ENCODE measurements at places on chromosomes 2 and 18.

- DNase-seq = no peak
Measured at GRCh38 chr18:40868110-40868858, 1086.8 kb upstream of the PIK3C3 start.

DNA sequence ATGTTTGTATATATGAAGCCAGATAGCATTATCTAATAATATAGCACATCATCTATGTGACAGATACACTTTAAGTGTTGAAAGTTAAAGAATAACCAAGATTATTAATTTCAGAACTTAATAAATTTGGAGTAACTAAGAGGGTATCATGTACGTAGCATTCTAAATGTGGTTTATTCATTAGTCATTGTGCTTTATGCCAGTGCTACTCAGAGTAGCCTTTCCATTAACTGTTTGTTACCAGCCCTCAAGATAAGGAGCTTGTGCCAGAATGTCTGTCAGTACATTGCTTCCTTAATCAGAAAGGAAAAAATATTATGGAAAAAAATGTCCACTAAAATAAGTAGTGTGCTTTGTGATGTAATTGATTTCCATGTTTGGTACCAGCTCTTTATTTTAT is 94.9 kb upstream of the TWSG1 start:
- DNase-seq = no peak

DNA sequence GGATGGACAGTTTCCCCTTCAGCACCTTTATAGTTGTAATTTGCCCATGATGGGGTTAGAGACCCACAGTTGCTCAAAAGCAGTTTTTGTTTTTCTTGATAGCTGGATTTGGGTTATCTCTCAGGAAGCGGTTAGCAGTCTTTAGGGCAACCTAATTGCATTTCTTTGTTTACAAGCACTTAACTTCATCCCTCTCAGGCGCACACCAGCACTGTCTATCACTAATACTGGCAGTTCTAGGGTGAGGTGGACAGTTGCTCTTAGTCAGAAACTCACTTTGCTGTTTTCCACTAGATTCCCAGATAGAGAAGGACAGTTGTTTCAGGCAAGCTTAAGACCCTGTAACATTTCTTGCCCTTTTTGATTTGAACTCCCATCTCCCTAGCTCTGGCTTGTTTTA is 146.0 kb downstream of the AGAP1 start:
- no peak for DNase-seq

DNA sequence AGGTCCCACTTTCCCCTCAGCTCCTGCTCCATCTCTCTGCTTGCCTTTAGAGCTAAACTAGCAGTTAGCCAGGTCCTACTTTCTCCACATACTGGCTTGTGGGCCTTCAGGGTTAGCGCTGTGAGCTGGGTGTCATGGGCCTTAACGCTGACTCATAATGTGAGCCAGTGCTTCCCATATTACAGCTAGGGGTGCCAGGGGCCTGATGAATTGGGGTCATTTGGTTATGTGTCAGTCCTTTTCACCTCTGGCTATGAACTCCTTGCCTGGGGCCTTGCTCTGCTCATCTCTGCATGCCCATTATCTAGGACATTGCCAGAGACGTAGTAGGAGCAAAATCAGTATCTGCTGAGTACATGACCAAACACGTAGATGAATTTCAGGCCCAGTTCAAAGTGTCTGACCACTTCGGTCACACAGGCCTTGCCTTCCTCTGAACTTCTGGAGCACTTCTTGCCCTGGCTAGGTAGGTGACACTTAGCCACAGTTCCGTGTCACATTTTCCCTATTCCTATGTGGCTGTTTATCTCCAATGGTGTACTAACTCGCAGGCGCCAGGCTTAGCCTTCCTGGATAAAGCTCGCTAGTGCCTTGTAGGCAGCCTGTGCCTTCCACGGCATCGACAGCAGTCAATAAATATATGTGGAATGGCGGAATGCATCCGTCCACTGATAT is 103.2 kb upstream of the SIX3 start:
- no peak for DNase-seq

DNA sequence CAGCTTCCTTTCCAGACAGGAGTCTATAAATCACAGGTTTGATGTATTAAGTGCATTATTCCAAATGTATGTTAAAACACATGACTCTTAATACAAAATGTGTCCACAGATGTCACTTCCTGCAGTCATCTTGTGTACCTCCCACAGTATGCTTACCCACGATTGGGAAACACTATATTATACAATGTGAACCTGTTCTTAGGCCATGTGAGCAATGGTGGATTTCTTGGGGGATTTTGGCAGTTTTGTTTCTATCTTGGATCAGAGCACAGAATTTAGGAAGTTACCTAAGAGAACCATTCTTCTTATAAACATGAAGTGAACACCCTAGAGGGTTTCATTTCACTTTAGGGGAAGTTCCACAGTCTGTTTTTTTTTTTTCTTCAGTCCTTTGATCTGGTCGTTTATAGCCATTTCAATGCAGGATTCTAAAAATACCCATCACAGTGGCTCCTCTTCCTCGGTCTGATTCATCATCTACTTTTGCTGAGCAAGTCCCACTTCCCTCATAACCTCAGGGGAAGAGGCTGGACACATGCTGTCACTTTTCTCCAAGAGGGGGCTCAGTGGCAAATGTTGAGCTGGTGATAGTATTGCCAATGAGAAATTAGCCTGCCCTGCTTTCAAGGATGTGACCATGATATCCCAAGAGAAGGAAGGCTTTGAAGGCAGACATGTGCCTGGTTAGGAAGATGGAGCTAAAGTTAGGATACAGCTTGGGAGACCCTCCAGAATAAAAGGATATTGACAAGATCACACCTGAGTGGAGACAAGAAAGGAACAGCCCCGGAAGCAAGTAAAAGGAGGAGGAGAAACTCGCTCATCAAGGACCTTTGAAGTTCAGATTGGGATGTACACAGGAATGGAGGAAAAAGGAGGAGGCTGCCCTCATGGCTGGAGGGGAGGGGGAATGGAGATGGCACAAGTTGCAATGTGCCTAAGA is 22.6 kb downstream of the PLEK start:
- no peak for DNase-seq

- DNase-seq = no peak
Measured at GRCh38 chr2:191500884-191501560, 176.9 kb upstream of the NABP1 start.

GRCh38 chr2:68870215-68870614 is 982 bp downstream of the BMP10 start:
- no peak for DNase-seq

Data from activated T-helper 1 cell treated with Interleukin-2 at 50 U/mL for 16 hours (primary cell).